Bronchial epithelial cell (primary cell): ENCODE measurements at places on chromosomes 11 and 22. TPM values are rescaled to one million over a fixed set of nuclear protein-coding genes. Genes with fewer than 3 reads are reported as not detected.

Gene EFCAB6
- 0.26 and 0.64 TPM in 2 replicates for total RNA-seq

Gene MUC5AC
- total RNA-seq, result under 0.01 TPM in 1 of 2 replicates, not detected in the other

Gene KRTAP5-1
- not detected in 2 replicates for total RNA-seq

Gene KRTAP5-7
- 0.13 TPM in 1 of 2 replicates, not detected in the other for total RNA-seq

Gene BEST1
- total RNA-seq, result 3.7 and 5.2 TPM in 2 replicates

Gene SAA2
- total RNA-seq, result 1.9 TPM in 1 of 2 replicates, not detected in the other

Gene ELMOD1
- under 0.01 TPM in 1 of 2 replicates, not detected in the other for total RNA-seq

Gene ST14
- 79.2 and 105 TPM in 2 replicates for total RNA-seq

Gene MGAT3
- total RNA-seq, result 0.13 and 0.53 TPM in 2 replicates

Gene MOGAT2
- total RNA-seq, result not detected in 2 replicates

Gene POU2AF2
- total RNA-seq, result not detected in 2 replicates

Gene SMTNL1
- not detected in 2 replicates for total RNA-seq

Gene CHRM4
- not detected in 2 replicates for total RNA-seq

Gene UPK3A
- not detected in 2 replicates for total RNA-seq

Gene MFNG
- total RNA-seq, result 0.26 and 1.3 TPM in 2 replicates

Gene HEPN1
- not detected in 2 replicates for total RNA-seq

Gene LINC01488
- not detected in 2 replicates for total RNA-seq

Gene RHOD
- 222 and 247 TPM in 2 replicates for total RNA-seq

Gene LMO2
- 0.77 and 1.1 TPM in 2 replicates for total RNA-seq

Gene RIMBP3B
- total RNA-seq, result under 0.01 TPM in 1 of 2 replicates, not detected in the other

Gene TBX1
- 5.4 and 12.9 TPM in 2 replicates for total RNA-seq

Gene SORL1
- 11.3 and 15.7 TPM in 2 replicates for total RNA-seq

Gene OR10AG1
- total RNA-seq, result not detected in 2 replicates

Gene DRD2
- not detected in 2 replicates for total RNA-seq

Gene TNNI2
- 0.26 TPM in 1 of 2 replicates, not detected in the other for total RNA-seq

Gene C22orf31
- total RNA-seq, result not detected in 2 replicates
